ENCODE measurements at places on chromosomes 6 and 20.

- no peak for DNase-seq
Observed at GRCh38 chr6:115474443-115475041, 586.1 kb downstream of the FRK start.

DNA sequence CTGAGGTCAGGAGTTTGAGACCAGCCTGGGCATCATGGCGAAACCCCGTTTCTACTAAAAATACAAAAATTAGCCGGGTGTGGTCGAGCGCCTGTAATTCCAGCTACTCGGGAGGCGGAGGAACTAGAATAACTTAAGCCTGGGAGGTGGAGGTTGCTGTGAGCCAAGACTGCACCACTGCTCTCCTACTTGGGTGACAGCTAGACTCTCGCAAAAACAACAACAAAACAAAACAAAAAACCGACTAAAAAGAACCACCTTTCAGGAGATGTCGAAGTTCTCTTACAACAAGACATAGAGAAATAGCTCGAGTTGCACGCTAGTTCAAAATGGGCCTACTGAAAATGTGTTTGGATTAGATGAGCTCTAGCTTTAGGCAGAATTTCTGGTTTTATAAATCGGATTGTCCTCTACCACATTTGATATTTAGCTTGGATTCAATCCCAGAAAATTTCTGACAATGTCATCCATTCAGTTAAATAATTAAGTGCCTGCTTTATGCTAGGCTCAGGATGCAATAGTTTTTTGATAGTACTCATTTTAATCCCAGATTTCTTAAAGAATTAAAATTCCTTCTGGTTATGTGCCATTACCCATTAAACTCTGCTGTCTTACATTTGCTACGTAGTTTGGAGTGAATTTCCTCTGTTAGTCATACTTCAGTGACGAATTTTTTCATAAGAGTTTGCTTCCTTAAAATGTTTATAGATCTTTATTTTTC, 137.5 kb upstream of the SHLD1 start:
- DNase-seq: no peak

DNA sequence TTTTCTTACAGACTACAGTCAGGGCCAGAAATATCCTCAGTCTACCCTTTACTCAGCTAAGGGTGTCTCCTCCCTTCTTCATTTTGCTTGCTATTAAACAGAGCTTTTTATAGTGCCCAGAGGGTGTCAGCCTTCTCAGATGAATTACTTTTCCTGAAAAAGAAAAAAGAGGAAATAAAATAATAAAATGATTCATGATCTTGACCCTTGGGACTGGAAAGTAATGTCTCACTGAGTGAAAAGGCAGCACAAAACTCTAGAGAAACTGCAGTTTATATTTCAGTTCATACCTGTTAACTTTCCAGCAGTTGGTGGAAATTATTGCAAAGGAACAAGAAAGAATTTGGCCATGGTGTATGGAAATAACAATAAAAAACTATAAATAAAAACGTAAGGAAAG, 170.6 kb downstream of the IBTK start:
- no peak for DNase-seq

- DNase-seq: peak; percentile 84
Observed at GRCh38 chr20:41655962-41656618, 37.9 kb upstream of the CHD6 start.

DNA sequence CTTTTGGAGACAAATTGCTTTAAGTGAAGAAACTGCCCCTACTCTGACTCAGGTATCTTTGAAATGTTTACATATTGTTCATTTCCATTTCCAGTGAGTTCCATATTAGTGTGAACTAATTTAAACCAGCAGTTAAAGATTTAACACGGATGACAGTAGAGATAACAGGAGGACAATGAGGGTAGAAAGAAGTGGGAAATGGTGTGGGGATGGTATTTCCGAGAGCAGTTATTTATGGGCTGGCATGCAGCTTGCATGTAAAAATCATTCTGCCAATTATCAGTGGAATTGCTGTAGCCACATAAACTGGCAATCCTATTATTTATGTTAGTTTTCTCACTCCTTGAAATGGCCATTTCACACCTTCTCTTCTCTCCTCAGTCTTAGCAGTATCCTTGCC, 8.6 kb upstream of the ADGRF5 start:
- DNase-seq: no peak

DNA sequence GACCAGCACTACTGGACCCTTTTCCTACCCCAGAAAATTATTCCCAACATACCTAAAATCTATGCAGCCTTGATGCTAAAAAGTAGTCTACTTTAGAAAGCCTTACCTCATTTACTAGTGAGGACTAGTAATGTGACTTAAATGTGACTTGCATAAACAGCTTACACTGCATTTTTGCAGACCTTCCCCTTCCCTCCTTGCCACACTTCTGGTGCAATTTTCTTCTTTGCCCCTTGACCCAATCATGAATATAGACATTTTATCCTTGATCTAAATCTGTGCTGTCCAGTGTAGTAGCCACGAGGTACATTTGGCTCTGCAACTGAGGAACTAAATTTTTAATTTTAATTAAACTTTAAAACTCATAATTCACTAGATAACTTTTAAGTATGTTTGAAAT, 7.0 kb upstream of the ZKSCAN8 start:
- DNase-seq: no peak

GRCh38 chr6:168030218-168030746, 32.8 kb downstream of the KIF25 start:
- no peak for DNase-seq

DNA sequence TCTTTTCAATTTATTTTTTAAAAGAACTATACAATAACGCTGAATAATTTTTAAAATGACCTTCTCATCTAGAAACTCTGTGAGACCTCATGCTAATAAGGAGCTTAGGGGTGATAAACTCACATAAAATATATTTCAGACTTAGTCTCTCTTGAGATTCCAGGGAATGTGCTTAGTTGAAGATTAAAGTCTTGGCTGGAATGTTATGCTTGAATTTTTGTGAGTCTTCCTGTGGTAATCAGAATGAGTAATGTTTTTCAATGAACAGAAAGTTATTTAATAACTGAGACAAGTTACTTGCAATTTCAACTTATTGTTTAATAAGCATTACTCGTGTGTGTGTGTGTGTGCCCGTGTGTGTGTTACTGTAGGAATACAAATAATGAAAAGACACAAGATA, 379.9 kb upstream of the EPHA7 start:
- DNase-seq: no peak

DNA sequence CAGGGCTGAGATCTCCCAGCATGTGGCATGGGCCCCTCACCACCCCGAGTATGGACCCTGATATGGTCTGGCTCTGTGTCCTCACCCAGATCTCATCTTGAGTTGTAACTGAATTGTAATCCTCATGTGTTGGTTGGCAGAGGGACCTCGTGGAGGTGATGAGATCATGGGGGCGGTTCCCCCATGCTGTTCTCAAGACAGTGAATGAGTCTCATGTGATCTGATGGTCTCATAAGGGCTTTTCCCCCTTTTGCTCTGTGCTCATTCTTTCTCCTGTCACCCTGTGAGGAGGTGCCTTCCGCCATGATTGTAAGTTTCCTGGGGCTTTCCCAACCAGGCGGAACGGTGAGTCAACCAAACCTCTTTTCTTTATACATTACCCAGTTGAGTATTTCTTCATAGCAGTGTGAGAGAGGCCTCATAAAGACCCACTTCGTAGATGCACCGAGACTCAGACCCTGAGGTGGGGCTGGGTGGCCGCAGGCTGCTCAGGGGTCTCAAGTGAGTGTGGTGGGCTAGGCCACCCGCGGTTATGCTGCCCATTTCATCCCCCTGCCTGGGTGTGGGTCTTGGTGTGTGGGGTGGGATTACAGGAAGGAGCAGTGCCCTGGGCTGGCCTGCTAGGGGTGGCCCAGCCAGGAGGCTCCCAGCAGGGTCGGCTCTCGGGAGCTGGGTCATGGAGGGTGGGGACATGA, 26.2 kb upstream of the GATA5 start:
- DNase-seq: no peak

DNA sequence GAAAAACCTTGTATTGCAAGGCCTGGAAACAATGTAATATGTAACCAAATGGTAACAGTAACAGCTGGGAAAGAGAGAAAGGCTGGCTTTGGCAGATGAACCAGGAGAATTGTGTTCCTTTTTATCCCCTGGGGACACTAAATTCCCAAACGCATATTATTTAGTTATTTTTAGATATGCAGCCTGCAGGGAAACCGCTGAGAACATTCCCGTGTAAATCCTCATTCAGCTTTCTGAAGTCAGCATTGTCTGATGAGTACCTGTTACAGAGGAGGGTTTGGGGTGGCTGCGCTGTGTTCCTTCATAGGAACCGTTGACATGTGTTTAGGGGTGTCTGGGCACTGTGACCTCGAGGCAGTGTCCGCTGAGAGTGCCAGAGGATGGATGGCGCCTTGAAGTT, 101.3 kb downstream of the SMOC2 start:
- no peak for DNase-seq

All from BE2C (cell line).